ENCODE measurements at places on chromosomes 11 and 22. TPM values are rescaled to one million over a fixed set of nuclear protein-coding genes. Genes with fewer than 3 reads are reported as not detected.

DNA sequence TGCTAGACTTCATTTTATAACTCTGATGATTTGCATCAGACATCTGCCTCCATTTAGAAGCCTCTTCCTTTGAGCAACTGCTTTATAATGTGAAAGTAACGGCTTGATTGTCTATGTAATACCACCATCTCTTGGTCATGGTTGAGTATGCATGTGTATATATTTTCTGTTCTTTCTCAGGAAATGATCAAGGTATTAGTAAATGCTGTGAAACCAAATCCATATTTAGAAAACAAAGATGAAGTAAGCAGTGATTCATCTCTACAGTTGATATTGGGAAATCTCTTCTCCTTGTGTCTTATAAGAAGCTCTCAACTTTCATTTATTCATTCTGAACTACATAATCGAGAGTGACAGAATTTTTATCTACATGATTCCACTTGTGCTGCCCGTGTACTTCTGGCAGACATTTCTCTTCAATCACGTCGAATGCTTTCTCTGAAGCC, 104.6 kb upstream of the ANO3 start:
- peak; percentile 7 for DNase-seq

The EFCAB6 gene
- total RNA-seq: 2.2 TPM

The PRR33 gene
- total RNA-seq: not detected

DNA sequence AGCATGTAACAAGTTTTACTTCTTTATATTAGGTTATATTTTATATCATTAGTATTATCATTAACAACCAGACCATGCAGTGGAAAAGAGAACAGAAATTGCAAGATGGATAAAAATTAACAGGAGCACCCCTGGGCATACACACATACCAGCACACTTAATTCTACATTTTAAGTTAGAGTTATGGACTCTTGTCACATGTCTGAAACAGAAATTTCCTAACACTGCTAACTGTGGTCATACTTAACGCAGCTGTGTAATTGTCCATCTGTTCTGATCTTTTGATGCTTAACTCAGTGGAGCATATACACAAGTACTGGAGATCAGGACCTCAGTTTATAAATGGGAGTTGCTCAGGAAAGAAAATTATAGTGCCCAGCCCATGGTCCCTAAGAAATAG, 358 bp downstream of the OR52H1 start:
- no peak for DNase-seq

- DNase-seq: no peak
Observed at GRCh38 chr11:77726524-77726923, 88.9 kb upstream of the CLNS1A start.

GRCh38 chr22:23242473-23243001, 62.2 kb downstream of the BCR start:
- DNase-seq: no peak

The ZNF280A gene
- total RNA-seq: not detected

DNA sequence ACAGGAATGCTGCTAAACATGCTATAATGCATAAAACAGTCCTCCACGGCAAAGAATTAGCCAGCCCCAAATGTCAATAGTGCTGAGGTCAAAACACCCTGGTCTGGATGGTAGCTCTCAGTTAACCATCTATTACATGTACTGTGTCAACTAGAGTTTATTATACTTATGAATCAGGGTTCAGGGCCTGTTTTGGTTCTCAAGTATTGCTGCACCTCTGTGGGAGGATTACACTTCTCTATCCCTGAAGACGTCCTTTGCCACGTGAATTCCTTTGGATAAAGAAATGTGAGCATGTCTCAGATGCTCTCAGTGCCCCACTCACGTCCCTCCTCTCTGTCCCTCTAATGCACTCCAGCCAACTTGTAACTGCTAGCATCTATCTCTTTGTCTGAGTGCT, 53.4 kb downstream of the SLC1A2 start:
- no peak for DNase-seq

The OSBPL5 gene
- total RNA-seq: 6.1 TPM

The PPP6R2 gene
- 50.0 TPM for total RNA-seq

The TMPRSS13 gene
- 1.4 TPM for total RNA-seq

The MIOX gene
- not detected for total RNA-seq

The TP53I11 gene
- total RNA-seq: 27.8 TPM

- no peak for DNase-seq
Observed at GRCh38 chr11:68767672-68768071, 16.4 kb upstream of the TESMIN start.

GRCh38 chr22:45284705-45285262, at the start of gene UPK3A:
Gene UPK3A, plus strand, starts transcription at chr22:45284949. Its CDS starts 65 bp downstream, at chr22:45285014.
- DNase-seq: peak; percentile 93

The RAB39A gene
- total RNA-seq: not detected

DNA sequence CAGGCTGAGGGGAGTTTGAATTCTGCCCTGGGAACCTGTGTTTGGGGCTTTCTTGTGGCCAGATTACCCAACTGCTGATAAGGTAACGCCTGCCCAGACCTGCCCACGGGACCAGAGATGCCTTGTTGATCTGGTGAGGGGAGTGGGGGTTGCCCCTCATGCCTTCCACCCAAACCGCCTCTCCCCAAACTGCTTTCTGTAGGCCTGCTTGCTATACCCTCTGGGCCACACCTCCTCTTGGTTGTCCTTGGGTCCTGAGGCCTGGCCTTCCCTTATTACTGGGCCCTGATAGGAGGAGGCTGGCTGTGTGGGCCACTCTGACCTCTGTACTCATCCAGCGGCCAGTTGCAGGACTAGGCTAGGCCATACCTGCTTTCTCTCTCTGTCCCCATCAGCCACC, 3.4 kb downstream of the P2RY2 start:
- no peak for DNase-seq

The PANX3 gene
- total RNA-seq: not detected

DNA sequence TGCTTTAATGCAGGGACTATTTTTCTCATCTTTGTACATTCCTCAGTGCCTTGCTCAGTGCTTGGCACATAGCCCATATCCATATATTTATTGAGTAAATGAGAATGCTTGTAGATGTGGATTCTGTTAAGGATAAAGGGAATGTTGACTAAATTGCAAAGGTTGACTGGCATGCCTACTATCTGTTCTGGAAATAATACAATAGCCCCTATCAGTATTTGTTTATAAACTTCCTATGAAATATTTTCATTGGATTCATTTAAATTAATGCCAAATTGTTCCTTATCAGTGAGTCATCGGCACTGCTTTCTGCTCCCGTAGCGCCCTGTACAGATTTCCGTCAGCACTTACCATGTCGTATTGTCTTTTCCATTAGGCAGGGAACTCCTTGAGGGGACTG, 8.0 kb downstream of the RNF121 start:
- DNase-seq: no peak

DNA sequence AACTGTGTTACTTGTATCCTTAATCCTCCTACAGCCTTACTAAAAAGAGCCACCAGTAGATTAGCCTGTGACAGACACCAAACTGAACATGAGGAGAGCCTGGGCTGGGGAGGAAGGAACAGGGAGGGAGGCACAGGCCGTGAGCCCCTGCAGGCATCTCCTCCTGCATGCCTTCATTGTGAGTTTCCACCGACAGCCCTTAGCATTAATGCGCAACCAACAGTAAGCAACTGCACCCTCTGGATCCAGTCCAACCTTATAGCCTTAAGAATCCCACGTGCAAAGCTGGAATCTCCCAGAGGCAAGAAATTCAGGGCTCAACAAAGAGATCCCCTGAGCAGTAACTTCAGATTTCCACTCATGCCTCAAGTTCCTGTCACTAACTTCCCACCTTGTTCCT, 84.6 kb downstream of the ETS1 start:
- DNase-seq: peak; percentile 23

DNA sequence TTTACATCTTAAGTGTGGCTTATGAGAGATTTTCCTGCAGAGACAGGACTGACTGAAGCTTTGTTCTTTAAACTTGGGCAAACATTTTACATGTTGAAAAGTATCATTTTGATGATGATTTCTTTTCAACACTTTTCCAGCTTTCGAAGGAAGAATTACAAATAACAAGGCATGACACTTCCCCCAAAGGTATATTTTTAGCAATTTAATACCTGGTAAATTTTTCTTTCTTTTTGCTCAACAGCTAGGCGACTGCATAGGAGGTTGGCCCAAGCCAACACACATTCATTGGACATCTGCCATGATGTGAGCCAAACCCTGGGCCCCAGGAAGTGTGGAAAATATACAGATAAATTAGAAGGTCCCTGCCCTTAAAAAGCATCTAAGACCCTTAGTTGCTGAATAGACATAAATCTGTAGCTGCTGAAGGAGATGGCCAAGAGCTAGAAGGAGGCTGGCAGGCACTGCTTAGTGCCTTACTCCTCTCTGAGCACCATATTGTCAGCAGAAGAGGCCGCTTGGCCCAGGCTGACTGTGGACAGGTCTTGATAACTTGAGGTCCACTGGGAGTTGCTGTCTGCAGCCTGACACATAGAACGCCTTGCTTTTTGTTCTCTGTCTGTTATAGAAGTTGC, 53.3 kb upstream of the CD44 start:
- DNase-seq: no peak

- DNase-seq: no peak
Observed at GRCh38 chr11:607971-608659, 7.6 kb downstream of the IRF7 start.

The OR56A1 gene
- total RNA-seq: not detected

- DNase-seq: no peak
Observed at GRCh38 chr11:37704791-37705190, 1106.8 kb upstream of the RAG2 start.

- DNase-seq: no peak
Observed at GRCh38 chr22:38618682-38619081, 37.5 kb downstream of the FAM227A start.

GRCh38 chr11:19704213-19704612, 8.4 kb upstream of the NAV2 start:
- DNase-seq: no peak

DNA sequence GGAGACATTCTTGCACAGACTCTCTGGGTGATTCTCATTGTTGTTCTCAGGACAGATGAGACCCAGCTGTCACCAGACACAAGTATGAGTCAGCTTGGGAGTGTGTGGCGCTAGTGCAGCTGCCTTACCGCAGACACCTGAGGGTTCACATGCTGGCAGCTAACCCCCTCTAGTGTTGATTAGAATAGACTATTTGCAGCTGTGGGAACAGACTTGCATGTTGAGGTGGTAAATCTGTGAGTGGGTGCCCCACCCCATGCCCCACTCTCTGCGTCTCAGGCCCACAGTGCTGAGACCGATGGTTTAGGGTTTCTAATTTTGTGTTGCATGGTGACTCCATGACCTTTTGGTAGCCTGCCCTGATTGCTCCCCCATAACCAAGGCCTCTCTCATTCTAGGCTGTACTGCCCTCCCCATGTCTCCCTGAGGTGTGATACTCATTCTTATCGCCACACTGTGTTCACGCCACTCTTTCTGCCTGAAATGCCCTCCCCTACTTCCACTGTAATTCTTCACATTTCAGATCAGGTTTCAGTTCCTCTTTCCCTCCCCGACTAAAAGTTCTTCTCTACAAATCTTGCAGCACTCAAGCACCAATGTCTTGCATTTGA, 73.7 kb upstream of the KIRREL3 start:
- DNase-seq: peak; percentile 60

DNA sequence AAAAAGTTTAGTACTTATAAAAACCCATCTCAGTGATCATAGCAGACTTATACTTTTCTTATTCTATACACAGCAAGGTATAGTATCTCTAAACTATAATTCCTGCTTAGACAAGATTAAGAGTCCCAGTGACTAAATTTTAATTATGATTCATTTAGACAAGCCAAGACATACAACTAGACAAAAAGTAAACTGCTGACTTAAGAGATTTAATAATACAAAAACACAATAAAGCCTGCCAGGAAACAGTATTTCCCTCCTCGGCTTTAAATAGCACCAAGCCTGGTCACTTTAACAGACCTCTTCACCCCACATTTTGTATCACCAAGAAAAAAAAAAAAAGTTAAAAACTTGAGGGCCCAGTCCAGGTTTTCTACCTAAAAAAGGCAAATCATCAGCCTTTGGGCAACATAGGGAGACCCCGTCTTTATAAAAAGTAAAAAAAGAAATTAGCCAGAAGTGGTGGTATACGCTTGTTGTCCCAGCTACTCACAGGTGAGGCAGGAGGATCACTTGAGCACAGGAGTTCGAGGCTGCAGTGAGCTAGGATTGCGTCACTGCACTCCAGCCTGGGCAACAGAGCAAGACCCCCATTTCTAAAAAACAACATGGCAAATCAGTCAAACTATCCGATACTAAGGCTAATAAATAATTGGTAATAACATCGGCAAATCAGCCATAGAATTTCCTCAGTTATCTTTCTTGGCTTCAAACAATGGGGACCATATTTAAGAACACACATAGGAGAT, 53.8 kb downstream of the SIK3 start:
- no peak for DNase-seq

The WT1 gene
- 0.24 TPM for total RNA-seq

The PDGFD gene
- 5.1 TPM for total RNA-seq

GRCh38 chr11:30282289-30282631, 40.6 kb upstream of the ARL14EP start:
- no peak for DNase-seq

The GGTLC3 gene
- total RNA-seq: not detected

GRCh38 chr11:12077535-12078280, 32.7 kb upstream of the MICAL2 start:
- no peak for DNase-seq

DNA sequence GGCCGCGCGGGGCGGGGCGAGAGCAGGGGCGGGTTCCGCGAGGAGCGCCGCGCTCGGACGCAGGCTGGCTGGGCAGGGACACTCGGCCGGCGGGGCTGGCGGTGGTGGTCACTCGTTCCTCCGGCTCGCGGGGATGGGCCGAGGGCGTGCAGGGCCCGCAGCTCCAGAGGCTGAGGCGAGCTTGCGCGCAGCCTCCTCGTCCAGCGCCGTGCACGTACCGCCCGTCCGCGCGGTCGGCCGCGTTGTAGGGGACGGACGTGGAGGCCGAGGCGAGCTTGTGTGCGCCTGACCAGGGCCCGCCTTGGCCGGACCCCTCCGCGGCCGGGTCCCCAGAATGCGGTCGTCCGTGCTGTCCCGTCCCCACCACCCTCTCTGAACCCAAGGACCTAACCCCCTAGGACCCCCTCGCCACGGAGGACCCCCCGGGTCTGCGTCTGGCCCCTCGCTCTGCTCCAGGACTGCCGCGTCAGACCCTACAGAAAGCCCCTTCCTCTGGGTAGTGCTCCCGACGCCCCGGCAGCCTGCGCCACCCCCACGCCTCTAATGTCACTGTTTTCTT, 569 bp upstream of the YPEL1 start:
- no peak for DNase-seq

DNA sequence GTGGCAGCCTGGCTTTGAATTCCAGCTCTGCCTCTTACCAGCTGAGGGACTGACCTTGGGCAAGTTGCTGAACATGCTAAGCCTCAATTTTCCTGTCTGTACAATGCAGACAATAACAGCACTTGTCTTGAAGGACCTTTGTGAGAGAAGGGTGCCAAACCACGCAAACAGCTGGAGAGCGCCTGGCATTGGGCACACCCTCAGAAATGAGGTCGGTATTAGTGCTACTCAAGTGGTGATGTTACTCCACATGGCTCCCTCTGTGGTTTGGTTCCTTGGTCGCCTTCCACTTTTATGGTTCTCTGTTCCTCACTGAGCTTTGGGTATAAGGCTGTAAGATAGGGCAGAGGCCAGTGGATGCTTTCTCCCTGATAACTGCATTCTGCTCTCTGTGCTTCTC, 8.2 kb downstream of the UBASH3B start:
- DNase-seq: no peak

The DENND6B gene
- 19.0 TPM for total RNA-seq

GRCh38 chr22:49372530-49373288, 455.0 kb downstream of the BRD1 start:
- DNase-seq: peak; percentile 46
